ENCODE measurements at places on chromosomes 1 and 21. TPM values are rescaled to one million over a fixed set of nuclear protein-coding genes. Genes with fewer than 3 reads are reported as not detected.

DNA sequence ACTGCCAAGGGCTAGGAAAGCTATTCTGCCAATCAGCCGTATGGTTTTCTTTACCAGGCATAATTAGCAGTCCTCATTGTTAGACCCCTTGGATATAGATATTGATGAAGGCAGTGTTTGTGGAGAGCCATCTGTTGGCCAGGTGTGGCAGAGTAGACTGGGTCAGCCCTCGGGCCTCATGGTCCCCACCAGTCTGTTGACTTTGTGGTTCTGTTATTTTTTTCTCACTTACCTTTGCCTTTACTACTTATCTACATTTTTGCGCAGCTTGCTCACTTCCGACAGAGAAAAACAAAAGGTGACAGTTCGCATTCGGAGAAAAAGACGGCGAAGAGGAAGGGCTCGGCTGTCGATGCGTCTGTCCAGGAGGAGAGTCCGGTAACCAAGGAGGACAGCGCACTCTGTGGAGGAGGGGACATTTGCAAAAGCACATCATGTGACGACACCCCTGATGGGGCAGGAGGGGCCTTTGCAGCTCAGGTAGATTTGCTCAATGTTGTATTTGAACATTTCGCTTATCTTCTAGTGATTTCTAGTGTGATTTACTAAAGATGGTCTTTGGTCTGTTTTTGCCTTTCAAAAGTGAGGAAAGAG lies 2.3 kb downstream of the PCNT start:
- H3K4me3 ChIP-seq, result no peak overlapping the region
- H3K27ac ChIP-seq, result no peak overlapping the region
- no peak for DNase-seq
- no peaks in the 10 kb centered on the region for H3K27me3 ChIP-seq
- peaks cover 20% of the 10 kb centered on the region for H3K36me3 ChIP-seq
- peaks cover 16% of the 10 kb centered on the region for H3K4me1 ChIP-seq

DNA sequence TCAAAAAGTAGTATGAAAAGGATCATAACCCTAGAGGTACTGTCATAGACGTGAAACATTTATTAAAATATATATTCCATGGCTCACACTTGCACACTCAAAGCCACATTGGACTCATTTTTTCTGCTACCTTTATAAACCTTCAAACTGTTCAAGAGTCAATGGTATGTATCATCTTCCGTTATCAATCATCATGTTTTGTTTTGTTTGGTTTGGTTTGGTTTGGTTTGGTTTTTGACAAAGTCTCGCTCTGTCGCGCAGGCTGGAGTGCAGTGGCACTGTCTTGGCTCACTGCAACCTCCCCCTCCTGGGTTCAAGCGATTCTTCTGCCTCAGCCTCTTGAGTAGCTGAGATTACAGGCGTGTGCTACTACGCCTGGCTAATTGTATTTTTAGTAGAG lies 1.8 kb downstream of the IFNAR2 start:
- H3K4me1 ChIP-seq, result peaks cover 6% of the 10 kb centered on the region
- H3K27me3 ChIP-seq, result peaks cover 5% of the 10 kb centered on the region
- H3K4me3 ChIP-seq, result no peak overlapping the region
- DNase-seq, result no peak
- H3K36me3 ChIP-seq, result no peaks in the 10 kb centered on the region

GRCh38 chr1:200819726-200820125 lies 53.1 kb upstream of the GPR25 start:
- H3K36me3 ChIP-seq, result peaks cover 2% of the 10 kb centered on the region
- H3K27ac ChIP-seq, result no peak overlapping the region
- no peaks in the 10 kb centered on the region for H3K27me3 ChIP-seq
- DNase-seq, result no peak
- no peaks in the 10 kb centered on the region for H3K4me1 ChIP-seq
- no peak overlapping the region for H3K4me3 ChIP-seq

DNA sequence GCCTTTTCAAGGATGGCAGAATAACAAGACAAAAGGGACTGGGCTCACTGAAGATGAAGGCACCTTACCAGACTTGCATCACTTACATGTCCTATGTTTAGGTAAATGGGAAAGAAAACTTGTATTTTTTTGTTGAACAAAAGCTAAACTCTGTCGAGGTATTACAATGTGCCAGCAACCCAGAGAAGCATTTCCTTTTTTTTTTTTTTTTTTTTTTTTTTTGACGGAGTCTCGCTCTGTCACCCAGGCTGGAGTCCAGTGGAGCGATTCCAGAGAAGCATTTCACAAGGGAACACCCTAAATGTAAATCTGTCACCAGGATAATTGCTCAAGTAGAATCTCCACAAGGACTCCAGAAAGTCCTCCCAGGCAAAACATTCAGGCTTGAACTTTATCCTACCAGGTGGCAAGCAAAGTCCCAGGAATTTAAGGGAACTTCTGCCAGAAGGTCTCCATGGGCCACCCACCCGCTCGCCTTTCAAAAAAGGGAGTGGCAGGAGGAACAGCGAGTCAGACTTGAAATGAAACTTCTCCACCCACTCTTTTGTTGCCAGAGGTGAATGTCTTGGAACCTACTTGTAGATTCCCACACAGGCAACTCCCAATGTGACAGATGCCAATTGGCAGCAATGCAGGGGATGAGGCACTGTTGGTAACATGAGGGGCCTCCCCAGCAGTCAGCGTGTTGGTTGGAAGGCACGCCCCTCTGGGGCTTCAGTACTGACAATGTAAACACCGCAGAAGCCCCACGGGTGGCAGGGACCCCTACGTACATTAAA lies 125.0 kb downstream of the TIAM1 start:
- peak; percentile 61 for DNase-seq
- peaks cover 3% of the 10 kb centered on the region for H3K36me3 ChIP-seq
- H3K27me3 ChIP-seq, result no peaks in the 10 kb centered on the region
- no peak overlapping the region for H3K27ac ChIP-seq
- H3K4me3 ChIP-seq, result no peak overlapping the region

TMPRSS15 gene
- total RNA-seq, result not detected

SHISAL2A gene
- not detected for total RNA-seq

CYP4A11 gene
- total RNA-seq, result not detected

DNA sequence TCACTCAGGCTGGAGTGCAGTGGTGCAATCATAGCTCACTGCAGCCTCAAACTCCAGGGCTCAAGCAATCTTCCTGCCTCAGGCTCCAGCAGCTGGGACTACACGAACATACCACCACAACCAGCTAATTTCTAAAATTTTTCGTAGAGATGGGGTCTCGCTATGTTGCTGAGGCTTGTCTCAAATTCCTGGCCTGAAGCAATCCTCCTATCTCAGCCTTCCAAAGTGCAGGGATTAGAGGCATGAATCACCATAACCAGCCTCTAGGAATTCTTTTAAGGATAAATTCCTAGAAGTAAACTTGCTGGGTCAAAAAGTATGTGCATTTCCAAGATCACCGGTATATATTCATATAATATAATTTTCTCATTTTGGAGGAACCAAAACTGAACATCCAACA lies 17.6 kb upstream of the HUNK start:
- H3K36me3 ChIP-seq, result no peaks in the 10 kb centered on the region
- no peak overlapping the region for H3K4me3 ChIP-seq
- no peaks in the 10 kb centered on the region for H3K27me3 ChIP-seq
- no peaks in the 10 kb centered on the region for H3K4me1 ChIP-seq
- DNase-seq, result no peak

- no peak overlapping the region for H3K27ac ChIP-seq
- H3K27me3 ChIP-seq, result peaks cover 18% of the 10 kb centered on the region
- H3K36me3 ChIP-seq, result no peaks in the 10 kb centered on the region
- H3K4me3 ChIP-seq, result no peak overlapping the region
- H3K4me1 ChIP-seq, result peaks cover 19% of the 10 kb centered on the region
- no peak for DNase-seq
Observed at GRCh38 chr1:156149374-156150332, 3.7 kb upstream of the SEMA4A start.

GRCh38 chr1:187244623-187245022 lies 415.9 kb downstream of the PLA2G4A start:
- no peak overlapping the region for H3K4me3 ChIP-seq
- no peak overlapping the region for H3K27ac ChIP-seq

MYBPH gene
- not detected for total RNA-seq
